ENCODE measurements at places on chromosomes 3 and 15. TPM values are rescaled to one million over a fixed set of nuclear protein-coding genes. Genes with fewer than 3 reads are reported as not detected.

GRCh38 chr3:141519587-141519986, 32.8 kb downstream of the RASA2 start:
- H3K4me1 ChIP-seq = no peaks in the 10 kb centered on the region
- H3K27ac ChIP-seq = no peak overlapping the region
- H3K36me3 ChIP-seq = peaks cover 4% of the 10 kb centered on the region

- no peaks in the 10 kb centered on the region for H3K4me1 ChIP-seq
- H3K4me3 ChIP-seq = no peak overlapping the region
- no peaks in the 10 kb centered on the region for H3K27me3 ChIP-seq
These were observed 101.2 kb upstream of the ETV5 start for GRCh38 chr3:186209810-186210752.

- H3K27ac ChIP-seq = no peak overlapping the region
- no peaks in the 10 kb centered on the region for H3K4me1 ChIP-seq
- H3K27me3 ChIP-seq = no peaks in the 10 kb centered on the region
- no peak for DNase-seq
These were observed 90.6 kb downstream of the CNTN3 start for GRCh38 chr3:74523811-74524210.

DNA sequence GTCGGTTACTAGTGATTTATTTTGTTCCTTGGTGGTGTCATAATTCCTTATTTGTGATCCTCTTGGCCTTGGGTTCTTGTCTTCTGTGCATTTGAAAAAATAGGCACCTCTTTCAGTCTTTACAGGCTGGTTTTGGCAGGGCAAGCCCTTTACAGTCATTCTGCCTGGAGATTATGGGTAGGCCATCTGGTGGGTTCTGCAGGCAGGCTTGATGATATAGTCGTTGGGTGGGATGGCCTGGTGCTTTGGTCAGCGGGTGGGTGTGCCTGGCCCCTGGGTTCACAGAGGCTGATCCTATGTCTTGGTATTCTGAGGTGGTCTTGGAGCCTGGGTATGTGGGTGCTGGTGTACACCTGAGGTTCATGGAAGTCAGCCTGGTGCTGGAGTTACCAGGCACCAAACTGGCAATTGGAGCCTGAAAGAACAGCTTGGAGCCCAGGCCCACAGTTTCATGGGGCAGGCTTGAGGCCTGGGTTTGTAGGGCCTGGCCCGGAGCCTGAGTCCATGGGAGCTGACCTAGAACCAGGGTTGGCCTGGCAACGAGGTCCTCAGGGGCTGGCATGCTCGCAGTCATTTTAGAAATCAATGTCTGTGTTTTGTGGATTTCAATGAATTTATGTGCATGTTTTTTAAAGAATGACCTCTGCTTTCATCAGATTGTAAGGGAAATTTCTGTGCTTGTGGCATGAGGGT, 63.3 kb downstream of the DOCK3 start:
- no peak overlapping the region for H3K27ac ChIP-seq
- H3K4me1 ChIP-seq = no peaks in the 10 kb centered on the region
- no peaks in the 10 kb centered on the region for H3K36me3 ChIP-seq
- no peaks in the 10 kb centered on the region for H3K27me3 ChIP-seq
- DNase-seq = no peak

- H3K36me3 ChIP-seq = no peaks in the 10 kb centered on the region
- DNase-seq = no peak
- no peaks in the 10 kb centered on the region for H3K27me3 ChIP-seq
- no peaks in the 10 kb centered on the region for H3K4me1 ChIP-seq
- no peak overlapping the region for H3K27ac ChIP-seq
These were observed 791.6 kb upstream of the ARRDC4 start for GRCh38 chr15:97168704-97169475.

GRCh38 chr3:55191911-55192775, 264.3 kb upstream of the LRTM1 start:
- no peak overlapping the region for H3K27ac ChIP-seq
- H3K27me3 ChIP-seq = no peaks in the 10 kb centered on the region
- no peak overlapping the region for H3K4me3 ChIP-seq

The RAD18 gene
- 7.1 TPM for total RNA-seq

Measured in aorta (tissue), 5 donors.